ENCODE measurements at places on chromosomes 4 and X. TPM values are rescaled to one million over a fixed set of nuclear protein-coding genes. Genes with fewer than 3 reads are reported as not detected.

The BEX2 gene
- total RNA-seq = 55.1 TPM

The ZNF157 gene
- total RNA-seq = 0.17 TPM

The DCAF8L2 gene
- not detected for total RNA-seq

The CFP gene
- 0.17 TPM for total RNA-seq

The F11 gene
- total RNA-seq = not detected

The THOC2 gene
- total RNA-seq = 60.6 TPM

The PPP4R3C gene
- not detected for total RNA-seq

The FAM9C gene
- not detected for total RNA-seq

The GCNA gene
- 2.3 TPM for total RNA-seq

The FAM236C gene
- not detected for total RNA-seq

The RNF113A gene
- 10.5 TPM for total RNA-seq

The FGF5 gene
- total RNA-seq = 2.9 TPM

The IBSP gene
- not detected for total RNA-seq

The KIF4A gene
- 0.50 TPM for total RNA-seq

The SLC2A9 gene
- total RNA-seq = 163 TPM

The CTAG1A gene
- not detected for total RNA-seq

The CFI gene
- 3.7 TPM for total RNA-seq

The CLDN22 gene
- total RNA-seq = not detected

The SSR4 gene
- 239 TPM for total RNA-seq

The KDR gene
- total RNA-seq = 0.49 TPM

The ARMCX1 gene
- total RNA-seq = 13.8 TPM

The GABRE gene
- total RNA-seq = 26.5 TPM

The MAEA gene
- 80.4 TPM for total RNA-seq

The MAP3K15 gene
- not detected for total RNA-seq

The FREM3 gene
- total RNA-seq = not detected

The CYSLTR1 gene
- under 0.01 TPM for total RNA-seq

The EPHA5 gene
- not detected for total RNA-seq

The NKX6-1 gene
- total RNA-seq = not detected

The XIAP gene
- total RNA-seq = 23.3 TPM

The TMSB15A gene
- not detected for total RNA-seq

The WDR19 gene
- total RNA-seq = 14.4 TPM

The GPRASP3 gene
- 3.4 TPM for total RNA-seq

The CHRNA9 gene
- total RNA-seq = not detected

The STAP1 gene
- total RNA-seq = not detected

The SLC6A8 gene
- total RNA-seq = 99.2 TPM

The CHST7 gene
- 8.8 TPM for total RNA-seq
